ENCODE measurements at places on chromosomes 16 and 17.

GRCh38 chr17:68429881-68430280 is 27.4 kb downstream of the WIPI1 start:
- no peak for DNase-seq

GRCh38 chr16:55021595-55022475 is 91.2 kb downstream of the IRX5 start:
- DNase-seq, result no peak

GRCh38 chr16:88939245-88939971 is 37.6 kb downstream of the CBFA2T3 start:
- no peak for DNase-seq

DNA sequence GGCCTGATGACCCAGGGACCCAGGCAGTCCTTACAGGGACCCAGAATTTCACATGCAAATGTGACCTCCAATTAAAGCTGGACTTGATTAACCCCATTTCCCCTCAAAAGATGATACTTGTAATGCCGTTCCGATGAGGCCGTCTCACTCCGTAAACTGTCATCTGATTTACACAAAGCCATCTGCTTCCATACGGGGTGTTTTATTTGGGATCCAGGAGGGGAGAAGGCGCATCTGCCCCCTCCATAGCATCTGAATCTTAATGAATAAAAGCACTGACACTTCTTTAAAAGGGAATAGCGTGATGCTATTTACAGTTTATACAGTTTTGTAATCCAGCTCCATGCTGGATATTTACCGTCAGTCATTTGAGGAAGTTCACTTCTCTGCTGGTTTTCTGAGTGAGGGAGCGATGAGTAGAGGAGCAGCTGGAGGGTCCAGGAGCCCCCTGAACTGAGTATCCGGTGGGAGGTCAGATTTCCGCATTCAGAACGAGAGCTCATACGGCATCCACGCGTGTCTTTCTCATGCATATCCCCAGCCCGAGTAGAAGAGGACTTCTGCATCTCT is 452.7 kb downstream of the WWOX start:
- DNase-seq, result no peak

GRCh38 chr16:81036751-81037350 is 1.2 kb downstream of the ATMIN start:
- DNase-seq, result no peak

DNA sequence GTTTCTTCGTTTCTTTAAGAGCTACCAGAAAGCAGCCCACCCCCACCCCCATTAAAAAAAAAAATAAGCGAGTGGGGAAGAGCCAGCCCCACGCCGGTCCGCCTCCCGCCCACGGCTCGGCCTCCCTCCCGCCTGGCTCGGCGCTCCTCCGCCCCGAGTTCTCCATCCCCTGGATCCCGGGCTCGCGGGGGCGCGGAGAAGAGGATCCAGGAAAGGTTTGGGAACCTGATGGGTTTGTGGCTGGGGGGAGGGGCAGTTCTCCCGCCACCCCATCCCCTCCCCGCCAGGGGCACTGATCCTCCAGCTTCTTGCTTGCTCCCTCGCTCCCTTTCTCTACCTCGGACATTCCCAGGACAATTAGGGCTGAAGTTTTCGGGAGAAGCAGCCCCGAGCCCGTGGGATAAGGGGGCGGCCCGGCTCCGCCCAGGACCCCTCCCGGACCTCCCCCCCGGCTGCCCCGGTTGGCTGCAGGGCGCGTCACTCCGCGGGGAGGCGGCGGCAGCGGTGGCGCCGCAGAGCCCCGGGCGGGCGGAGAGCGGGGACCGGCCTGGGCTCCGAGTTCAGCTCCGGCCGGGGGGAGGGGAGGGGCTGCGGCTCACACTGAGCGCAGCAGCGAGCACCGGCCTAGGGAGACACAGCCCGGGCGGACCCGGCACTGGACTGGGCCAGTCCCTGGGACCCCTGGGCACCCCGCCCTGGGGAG is 1.0 kb upstream of the SALL1 start:
- DNase-seq, result no peak

GRCh38 chr16:64211331-64211730 is 910.5 kb downstream of the CDH11 start:
- DNase-seq, result no peak

GRCh38 chr17:73838815-73839214 is 194.6 kb upstream of the SDK2 start:
- DNase-seq, result no peak

DNA sequence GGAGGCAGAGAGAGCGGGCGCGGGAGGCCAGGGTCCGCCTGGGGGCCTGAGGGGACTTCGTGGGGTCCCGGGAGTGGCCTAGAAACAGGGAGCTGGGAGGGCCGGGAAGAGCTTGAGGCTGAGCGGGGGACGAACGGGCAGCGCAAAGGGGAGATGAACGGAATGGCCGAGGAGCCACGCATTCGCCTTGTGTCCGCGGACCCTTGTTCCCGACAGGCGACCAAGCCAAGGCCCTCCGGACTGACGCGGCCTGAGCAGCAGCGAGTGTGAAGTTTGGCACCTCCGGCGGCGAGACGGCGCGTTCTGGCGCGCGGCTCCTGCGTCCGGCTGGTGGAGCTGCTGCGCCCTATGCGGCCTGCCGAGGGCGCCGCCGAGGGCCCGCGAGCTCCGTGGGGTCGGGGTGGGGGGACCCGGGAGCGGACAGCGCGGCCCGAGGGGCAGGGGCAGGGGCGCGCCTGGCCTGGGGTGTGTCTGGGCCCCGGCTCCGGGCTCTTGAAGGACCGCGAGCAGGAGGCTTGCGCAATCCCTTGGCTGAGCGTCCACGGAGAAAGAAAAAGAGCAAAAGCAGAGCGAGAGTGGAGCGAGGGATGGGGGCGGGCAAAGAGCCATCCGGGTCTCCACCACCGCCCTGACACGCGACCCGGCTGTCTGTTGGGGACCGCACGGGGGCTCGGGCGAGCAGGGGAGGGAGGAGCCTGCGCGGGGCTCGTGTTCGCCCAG is 1.2 kb upstream of the CBX4 start:
- no peak for DNase-seq

- DNase-seq, result peak; percentile 71
Measured at GRCh38 chr17:14302431-14303099, 1.7 kb downstream of the HS3ST3B1 start.

DNA sequence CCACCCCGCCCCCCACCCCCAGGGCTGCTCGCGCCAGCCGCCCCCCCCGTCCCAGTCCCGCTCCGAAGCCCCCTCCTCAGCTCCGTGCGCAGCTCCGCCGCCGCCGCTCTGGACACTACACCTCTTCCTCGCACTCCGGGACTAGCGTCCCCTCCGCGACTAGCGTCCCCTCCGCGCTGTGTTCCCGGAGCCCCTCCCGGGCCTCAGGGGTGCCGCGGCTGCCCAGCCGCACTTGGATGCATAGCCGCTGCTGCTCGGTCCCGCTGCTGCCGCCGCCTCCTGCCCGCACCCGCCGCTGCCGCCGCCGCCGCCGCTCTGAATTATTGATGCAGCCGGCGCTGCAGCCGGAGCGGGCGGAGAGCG is at the start of gene CBLN1:
CBLN1 (minus strand) TSS at position 359 of the 363 bp plus-strand sequence. CDS start 373 bp downstream, outside the sequence.
- no peak for DNase-seq

DNA sequence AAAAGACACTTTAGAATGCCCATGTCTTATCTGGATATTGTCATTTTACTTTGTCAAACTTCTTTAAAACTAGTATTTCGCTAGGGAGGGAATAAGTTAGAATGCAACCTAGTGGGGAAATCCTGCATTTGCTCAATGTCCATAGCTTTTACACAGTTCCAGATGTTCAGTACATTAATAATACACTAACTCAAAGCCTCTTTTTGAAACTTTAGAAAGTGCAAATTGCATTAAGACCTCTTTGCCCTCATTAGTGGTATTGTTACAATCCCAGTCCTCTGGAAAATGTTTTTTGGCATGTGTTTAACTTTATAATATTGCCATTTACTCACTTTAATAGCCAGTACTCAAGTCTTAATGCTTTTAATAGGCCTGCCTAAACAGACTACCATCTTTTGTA is 106.8 kb downstream of the BRIP1 start:
- DNase-seq, result no peak

- no peak for DNase-seq
Measured at GRCh38 chr16:3963886-3964685, 83.6 kb upstream of the CREBBP start.

DNA sequence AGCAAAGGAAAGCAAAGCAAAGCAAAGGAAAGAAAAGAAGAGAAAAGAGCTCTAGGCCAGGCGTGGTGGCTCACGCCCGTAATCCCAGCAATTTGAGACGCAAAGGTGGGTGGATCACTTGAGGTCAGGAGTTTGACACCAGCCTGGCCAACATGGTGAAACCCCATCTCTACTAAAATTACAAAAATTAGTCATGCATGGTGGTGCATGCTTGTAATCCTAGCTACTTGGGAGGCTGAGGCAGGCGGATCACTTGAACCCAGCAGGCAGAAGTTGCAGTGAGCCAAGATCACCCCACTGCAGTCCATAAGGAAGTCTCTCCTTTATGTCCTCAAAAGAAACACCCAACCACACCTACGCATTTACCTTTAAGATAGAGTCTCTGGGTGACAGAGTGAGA is 70.1 kb downstream of the ADAMTS18 start:
- no peak for DNase-seq

DNA sequence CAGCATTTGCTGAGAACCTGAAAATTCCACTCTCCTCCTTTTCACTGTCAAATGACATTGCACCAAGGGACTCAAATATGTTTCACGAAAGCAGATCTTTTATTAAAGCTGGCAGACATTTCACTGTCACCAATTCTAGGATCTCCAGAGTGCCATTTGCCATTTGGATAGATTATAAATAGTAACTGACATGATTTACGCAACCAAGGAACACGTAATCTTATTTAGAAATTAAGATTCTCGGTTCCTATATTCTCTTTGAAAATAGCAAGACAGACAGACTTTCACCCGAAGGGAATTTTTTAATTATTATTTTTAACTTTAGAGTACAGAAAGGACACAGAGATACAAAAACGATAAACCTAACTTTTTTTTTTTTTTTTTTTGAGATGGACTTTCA is 49.6 kb downstream of the ANKFY1 start:
- DNase-seq, result no peak

GRCh38 chr17:6170349-6170748 is 100.2 kb downstream of the WSCD1 start:
- no peak for DNase-seq

GRCh38 chr16:66802159-66802558 is 775 bp upstream of the TERB1 start:
- DNase-seq, result no peak

GRCh38 chr16:67238806-67239470 is 8.3 kb downstream of the FHOD1 start:
- DNase-seq, result no peak

- DNase-seq, result no peak
Measured at GRCh38 chr16:71837150-71837549, 8.6 kb upstream of the ATXN1L start.

DNA sequence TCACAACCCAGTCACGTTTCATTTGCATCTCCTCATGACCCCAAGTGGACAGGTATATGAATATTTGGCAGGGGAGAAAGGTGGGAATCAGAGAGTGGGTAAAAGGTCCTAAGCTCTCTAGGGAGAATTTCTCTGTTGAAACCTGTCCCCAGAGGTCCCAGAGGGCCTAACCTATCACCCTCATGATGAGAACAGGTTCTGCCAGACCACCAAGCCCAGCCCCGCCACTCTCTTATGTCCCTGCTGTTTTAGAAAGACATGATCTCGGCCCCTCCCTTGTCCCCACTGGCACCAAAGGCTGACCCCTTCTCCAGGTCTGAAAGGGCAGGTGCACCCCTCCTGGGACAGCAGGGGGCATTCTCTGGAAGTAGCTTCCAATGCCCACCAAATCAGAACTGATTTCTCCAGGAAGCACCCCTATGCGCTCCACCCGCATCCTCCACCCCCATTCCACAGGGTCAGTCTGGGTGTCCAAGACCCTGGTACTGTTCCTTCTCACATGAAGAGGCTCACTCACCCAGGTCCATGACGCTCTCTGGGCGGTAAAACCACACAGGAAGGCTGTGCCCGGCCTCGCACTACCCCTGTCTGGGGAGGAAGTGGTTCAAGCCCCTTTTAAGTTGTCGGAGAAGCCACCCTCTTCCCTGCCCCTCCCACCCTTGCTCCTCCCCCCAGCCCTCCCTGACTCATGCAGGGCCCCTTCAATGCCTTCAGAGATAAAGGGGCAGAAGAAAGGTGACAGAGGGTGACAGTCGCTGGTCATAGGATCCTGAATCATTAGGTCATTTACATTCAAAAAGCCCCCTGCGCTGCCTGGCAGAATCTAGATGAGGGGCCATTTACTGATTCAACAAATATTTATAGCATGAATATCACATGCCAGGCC is at the start of gene CCR7:
CCR7 (minus strand) TSS at position 590 of the 886 bp plus-strand sequence; CDS start at position 527, 63 bp downstream.
- peak; percentile 83 for DNase-seq

- DNase-seq, result no peak
Measured at GRCh38 chr16:9820476-9821246, 361.6 kb downstream of the GRIN2A start.

DNA sequence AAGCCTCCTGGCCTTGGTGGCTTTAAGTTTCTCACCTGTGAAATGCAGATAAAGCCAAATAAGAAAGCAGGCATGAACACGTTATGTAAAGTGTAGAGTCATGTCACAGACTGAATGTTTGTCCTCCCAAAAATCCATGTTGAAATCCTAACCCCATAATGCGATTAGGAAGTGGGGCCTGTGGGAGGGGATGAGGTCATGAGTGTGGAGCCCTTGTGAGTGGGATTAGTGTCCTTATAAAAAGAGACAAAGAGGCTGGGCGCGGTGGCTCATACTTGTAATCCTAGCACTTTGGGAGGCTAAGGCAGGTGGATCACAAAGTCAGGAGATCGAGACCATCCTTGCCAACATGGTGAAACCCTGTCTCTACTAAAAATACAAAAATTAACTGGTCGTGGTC is 19.5 kb upstream of the C16orf78 start:
- no peak for DNase-seq

- DNase-seq, result no peak
Measured at GRCh38 chr17:14245002-14245401, 8.3 kb upstream of the CDRT15 start.

GRCh38 chr16:82643936-82644630 is 17.3 kb downstream of the CDH13 start:
- DNase-seq, result no peak

DNA sequence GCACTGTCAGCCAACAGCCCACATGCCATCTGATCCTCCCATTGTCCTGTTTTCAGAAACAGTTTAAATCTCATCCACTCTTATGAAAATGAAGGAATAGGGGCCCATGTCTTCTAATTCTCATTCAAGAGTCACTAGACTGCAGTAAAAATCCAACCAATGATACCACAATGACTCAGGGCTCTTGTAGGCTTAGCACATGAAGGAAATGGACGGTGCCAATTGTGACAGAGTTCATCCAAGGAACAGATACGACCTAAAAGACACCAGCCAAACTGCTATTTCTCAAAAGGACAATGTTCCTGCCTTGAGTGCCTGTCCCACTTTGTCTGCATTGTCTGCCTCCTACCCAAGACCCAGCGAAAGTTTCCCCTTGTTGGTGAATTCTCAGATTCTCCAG is 204.8 kb upstream of the COX10 start:
- DNase-seq, result no peak
